ENCODE measurements at places on chromosomes 7 and 10.

- DNase-seq = no peak
Observed at GRCh38 chr10:24394461-24395190, 185.7 kb downstream of the KIAA1217 start.

DNA sequence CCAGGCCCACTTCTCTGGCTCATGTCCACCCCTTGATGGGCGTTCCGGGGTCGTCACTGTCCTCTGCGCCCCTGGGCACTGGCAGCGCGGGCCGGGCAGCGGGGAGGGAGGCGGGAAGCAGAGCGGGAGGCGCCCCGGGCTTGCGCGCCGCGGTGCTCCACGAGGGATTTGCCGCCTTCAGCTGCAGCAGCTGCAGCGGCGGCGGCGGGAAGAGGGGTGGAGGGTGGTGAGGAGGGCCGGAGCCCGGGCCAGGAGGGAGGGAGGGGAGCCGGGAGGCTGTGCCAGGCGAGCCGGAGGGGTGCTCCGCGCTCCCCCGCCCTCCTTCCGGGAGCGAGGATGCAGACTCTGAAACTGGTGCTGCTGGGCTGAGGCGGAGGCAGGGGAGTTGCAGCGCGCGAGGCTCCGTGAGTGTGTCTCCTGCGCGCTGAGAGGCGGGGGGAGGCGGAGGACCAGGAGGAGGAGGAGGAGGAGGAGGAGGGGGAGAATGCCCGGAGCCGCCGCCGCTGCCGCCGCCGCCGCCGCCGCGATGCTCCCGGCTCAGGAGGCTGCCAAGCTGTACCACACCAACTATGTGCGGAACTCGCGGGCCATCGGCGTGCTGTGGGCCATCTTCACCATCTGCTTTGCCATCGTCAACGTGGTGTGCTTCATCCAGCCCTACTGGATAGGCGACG lies at the start of gene LHFPL3:
Gene LHFPL3, plus strand, starts transcription at position 308 of the 674 bp plus-strand sequence.
- DNase-seq = no peak

DNA sequence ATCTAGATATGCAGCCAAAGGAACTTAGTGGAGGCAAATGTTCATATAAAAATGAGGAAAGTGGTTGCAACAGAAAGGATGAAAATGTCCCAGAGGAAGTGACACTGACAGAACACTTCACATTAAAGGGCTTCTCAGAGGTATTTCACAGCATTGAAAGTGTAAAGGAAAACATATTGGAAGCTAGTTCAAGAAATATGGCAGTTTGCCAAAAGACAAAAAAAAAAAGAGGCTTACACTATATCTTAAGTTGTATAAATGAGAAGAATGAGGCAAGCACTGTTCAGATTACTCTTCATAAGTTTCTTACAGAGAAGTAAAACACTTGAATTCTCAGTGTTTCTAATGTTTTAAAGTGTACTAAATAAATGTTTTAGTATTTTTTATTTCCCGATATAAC lies 20.1 kb downstream of the RUNDC3B start:
- no peak for DNase-seq

DNA sequence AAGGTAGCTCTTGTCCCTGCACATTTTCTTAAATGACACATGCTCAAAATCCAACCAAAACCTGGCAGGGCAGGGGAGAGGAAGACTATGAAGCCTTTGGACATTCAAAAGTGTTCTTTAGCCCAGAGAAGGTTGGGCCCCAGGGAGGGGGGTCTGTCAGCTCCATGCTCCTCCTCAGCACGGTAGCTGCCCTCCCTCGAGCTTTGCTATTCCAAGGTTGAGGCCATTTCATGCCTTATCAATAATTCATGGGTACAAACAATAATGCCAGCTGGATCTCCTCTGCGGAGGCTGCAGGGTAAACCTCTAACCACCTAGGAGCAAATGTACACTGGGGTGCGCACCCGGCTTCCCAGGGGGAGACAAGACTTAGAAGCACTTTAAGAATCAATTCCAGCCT lies 61.5 kb downstream of the SLIT1 start:
- no peak for DNase-seq

DNA sequence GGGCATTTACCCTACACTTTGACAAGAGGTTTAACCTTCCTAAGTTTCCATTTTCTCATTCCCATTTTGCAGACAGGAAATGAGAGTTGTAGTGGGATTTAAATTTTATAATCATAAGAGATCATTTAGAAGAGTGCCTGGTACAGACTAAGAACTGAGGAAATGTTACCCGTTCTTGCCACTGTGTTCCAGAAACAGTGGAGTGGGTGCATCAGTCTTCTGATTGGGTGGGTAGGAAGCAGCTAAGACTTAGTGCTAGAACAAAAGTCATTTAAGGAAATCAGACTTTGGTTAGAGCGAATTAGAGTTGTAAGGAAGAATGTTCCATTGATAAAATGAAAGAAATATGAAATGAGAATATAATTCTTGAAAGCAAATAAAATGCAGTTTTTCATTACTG lies 8.4 kb upstream of the SYPL1 start:
- DNase-seq = no peak

- DNase-seq = no peak
Observed at GRCh38 chr10:125448596-125448995, 234.4 kb downstream of the TEX36 start.

GRCh38 chr7:96167424-96167823 lies 154.5 kb downstream of the SLC25A13 start:
- DNase-seq = no peak

DNA sequence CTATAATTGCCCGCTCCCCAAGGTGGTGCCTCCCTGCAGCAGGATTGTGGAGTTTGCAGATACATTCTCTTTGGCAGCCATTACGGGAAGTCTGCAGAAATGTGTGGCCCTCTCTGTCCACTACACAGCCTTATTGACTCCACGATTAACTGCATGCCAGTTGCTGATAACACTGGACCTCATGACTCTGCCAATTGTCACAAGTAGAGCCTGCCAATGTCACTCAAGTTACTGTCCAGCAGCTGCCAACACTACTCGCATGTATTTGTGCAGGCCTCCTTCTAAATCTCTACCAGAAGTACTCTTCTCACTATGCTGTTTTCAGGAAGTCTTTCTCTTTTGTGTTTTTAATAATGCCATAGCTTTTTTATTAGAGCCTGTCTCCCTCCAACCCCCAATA lies 128.8 kb downstream of the PPP1R3A start:
- DNase-seq = no peak

- DNase-seq = no peak
Observed at GRCh38 chr10:100186253-100187212, 704 bp upstream of the ERLIN1 start.

GRCh38 chr10:116073001-116073400 lies 200.0 kb downstream of the GFRA1 start:
- peak; percentile 69 for DNase-seq

- no peak for DNase-seq
Observed at GRCh38 chr10:75607576-75607975, 176.2 kb downstream of the LRMDA start.

Data from NCI-H187 treated with DMSO at 0.1 percent for 48 hours (cell line).